ENCODE measurements at places on chromosomes 5 and 9. TPM values are rescaled to one million over a fixed set of nuclear protein-coding genes. Genes with fewer than 3 reads are reported as not detected.

PCDHA1 gene
- total RNA-seq: 0.21 TPM

UGT3A2 gene
- not detected for total RNA-seq

RORB gene
- total RNA-seq: not detected

SLC1A1 gene
- total RNA-seq: 1.7 TPM

TOR1B gene
- 21.0 TPM for total RNA-seq

SURF4 gene
- total RNA-seq: 204 TPM

OR1Q1 gene
- not detected for total RNA-seq

Data from A549 treated with CpdA at 1 μM for 4 hours (cell line).